Naive thymus-derived CD8-positive, alpha-beta T cell (primary cell): ENCODE measurements at places on chromosomes 1 and 21.
A peak's percentile ranks its signal among the peaks of the same experiment; 100 is the strongest.

DNA sequence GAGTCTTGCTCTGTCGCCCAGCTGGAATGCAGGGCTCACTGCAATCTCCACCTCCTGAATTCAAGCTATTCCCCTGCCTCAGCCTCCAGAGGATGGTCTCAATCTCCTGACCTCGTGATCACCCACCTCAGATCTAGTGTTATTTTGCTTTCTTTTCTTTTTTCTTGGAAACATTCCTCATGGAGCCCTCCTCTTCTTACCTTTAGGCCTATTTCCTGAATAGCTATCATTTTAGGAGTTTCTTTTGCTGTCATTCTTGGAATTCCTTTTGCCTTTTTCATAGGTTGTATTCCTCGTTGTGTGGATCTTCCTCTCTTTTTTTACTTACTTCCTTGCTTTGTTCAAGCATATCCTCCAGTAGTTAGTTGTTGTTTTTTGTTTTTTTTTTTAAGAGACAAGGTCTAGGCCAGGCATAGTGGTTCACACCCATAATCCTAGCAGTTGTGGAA, 173.8 kb downstream of the RASAL2 start:
- DNase-seq: no peak

DNA sequence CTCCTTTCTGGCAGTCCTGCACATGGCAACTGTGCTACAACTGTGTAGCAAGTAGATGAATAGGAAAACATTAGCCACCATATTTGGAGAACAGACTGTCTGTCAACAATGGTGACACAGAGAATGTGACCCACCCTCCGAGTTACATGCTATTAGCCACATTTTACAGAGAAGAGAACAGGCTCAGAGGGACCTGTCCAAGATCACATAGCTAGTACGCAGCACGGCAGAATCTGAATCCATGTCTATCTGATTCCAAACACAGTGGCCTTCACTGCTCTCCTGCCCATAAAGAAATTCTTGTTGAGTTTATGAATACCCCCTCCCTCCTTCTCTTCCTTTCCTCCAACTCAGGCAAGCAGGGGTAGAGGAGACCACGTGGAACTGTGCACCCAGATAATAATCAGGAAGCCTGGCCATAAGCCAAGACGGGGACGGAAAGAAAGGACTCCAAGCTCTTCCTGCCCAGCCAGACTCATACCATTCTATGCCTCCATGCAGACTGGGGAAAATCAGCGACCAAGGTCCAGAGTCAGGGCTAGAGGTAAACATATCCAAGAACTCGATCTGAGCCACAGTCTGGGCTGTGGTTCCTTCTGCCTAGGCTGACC, 78.8 kb downstream of the TRABD2B start:
- DNase-seq: no peak

GRCh38 chr1:204623894-204624361, 61.6 kb downstream of the LRRN2 start:
- DNase-seq: peak; percentile 10

- DNase-seq: no peak
Measured at GRCh38 chr1:9785406-9785805, 38.4 kb downstream of the CLSTN1 start.

- no peak for DNase-seq
Measured at GRCh38 chr1:201370500-201370899, 7.0 kb downstream of the TNNT2 start.

- DNase-seq: no peak
Measured at GRCh38 chr1:25724201-25724600, 75.8 kb upstream of the SELENON start.

GRCh38 chr1:162918151-162918754, 57.3 kb upstream of the CCDC190 start:
- no peak for DNase-seq

- DNase-seq: no peak
Measured at GRCh38 chr1:91513160-91513559, 12.5 kb downstream of the CDC7 start.

- no peak for DNase-seq
Measured at GRCh38 chr1:192844360-192844759, 35.5 kb downstream of the RGS2 start.

GRCh38 chr1:119504831-119505230, 2.2 kb upstream of the HSD3B1 start:
- no peak for DNase-seq

GRCh38 chr21:39657091-39657689, 44.5 kb downstream of the B3GALT5 start:
- DNase-seq: no peak

GRCh38 chr21:46171996-46172862, 12.0 kb downstream of the SPATC1L start:
- no peak for DNase-seq

DNA sequence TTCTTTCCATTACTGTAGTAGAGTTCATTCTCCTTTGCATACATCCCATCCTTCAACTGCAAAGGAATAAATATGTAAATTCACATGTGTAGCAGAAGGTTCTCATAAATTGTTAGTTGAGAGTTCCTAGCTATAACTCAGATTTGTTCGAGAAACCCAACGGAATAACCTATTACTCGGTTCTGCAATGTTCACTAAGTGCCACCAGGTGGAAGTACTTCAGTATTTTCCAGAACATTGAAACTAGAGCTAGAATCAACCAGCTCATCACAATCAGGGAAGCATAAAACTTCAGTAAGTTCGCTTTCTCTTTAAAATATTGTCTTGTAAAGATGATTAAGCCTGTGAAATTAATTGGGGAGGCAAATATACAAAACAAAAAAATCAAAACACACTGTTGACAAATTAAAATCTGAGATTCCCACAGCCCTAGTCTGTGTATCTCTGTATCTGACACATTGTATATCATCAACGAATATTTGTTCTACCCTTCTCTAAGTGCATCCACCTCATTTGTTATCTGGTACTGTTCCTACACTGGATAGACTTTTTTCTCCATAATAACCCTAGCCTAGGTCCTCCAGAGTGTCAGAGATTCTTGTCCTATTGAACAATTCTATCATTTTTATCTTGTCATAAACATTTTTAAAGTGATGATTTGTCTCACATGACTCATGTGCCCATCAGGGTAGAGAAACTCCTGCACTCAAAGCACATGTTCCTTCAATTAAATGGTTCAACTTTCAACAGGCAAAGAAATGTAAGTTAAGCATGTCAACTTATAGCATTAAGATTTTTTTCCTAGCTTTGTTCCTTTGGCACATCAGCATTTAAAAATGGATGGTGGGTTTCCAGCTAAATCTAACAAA, 31.9 kb downstream of the MROH9 start:
- no peak for DNase-seq

DNA sequence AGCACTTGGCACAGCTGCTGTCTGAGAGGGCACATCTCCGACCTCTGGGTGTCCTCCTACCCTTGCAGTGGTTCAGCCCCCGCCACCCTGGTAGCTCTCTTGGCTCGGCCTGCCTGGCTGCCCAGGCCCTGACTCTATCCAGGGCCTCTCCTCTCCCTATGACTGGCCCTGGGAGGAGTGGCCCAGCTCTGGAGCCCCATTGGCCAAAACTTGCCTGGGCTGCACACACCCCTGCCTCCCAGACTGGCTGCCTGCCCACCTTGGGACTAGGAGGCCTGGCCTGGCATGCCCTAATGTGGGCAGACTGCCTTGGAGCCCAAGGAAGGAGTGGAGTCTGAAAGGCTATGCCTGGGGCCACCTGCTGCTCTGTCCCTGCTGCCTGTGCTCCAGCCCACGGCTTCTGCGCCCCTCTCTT, 33.6 kb downstream of the ACOT11 start:
- no peak for DNase-seq

- DNase-seq: no peak
Measured at GRCh38 chr1:184493987-184494388, 107.2 kb downstream of the C1orf21 start.

DNA sequence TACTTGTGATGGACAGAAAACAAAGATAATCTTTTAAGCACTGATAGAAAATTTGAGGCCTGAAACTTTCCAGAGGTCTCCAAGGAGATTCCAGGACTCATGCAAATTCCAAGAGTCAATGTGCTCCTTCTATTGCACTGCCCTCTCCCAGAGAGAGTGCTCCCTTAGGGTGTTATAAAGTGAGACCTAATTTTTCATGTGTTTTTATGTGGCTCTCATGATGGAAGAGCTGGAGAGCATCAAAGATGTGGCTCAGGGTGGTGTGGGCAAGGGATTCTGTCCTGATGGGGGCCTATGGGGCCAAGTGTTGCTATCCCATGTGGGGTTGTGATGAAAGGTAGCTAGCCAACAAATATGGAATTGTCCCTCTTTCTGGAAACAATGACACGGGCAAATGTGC, 101.3 kb downstream of the PRRX1 start:
- no peak for DNase-seq

- no peak for DNase-seq
Measured at GRCh38 chr1:176118985-176119384, 88.1 kb downstream of the COP1 start.

DNA sequence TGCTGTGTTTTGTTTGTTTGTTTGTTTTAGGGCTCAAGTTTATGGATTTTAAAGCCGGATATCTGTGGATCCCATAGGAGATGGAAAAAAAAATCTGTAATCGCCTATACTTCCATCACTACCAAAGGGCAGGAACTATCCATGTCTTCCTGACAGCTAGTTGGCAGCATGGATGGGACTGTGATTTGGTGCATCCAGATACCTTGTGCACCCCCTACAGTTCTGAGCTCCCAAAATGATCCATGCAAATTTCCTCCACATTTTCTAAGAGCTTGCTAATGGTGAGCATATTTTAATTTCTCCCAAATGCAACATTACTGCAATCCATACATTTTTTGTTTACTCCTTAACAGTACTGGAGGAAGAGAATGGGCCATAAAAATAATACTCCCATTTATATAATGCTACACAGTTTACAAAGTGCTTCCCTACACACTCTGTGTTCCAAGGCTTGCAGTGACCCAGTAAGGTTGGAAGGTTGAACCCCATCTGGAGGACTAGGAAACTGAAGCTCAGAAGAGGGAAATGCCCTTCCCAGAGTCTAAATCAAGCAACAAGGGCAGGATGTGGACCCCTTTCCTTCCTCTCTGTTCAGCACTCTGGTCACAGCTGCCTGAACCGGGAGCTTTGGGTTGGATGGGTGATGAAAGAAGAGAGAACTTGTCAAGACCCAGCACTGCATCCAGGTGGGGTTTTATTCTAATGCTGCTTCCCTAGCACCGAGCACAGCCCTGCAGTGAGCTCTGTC, 48.0 kb downstream of the CAPN8 start:
- no peak for DNase-seq

GRCh38 chr1:165467706-165468105, 22.8 kb upstream of the RXRG start:
- no peak for DNase-seq

DNA sequence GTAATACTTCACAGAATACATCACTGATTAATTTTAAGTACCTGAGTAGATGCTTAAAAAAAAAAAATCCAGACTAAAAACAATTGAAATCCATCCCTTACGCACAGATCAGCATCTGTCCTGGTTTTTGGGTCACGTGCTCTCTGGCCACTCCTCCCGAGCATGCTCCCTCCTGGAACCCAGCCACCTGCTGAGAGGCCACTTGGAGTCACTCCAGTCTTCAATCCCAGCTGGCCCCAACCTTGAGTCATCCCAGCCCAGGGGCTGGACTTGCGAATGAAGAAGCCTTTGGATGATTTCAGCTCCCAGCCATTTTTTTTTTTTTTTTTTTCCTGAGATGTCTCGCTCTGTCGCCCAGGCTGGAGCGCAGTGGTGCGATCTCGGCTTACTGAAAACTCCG, 8.9 kb downstream of the MAP1LC3C start:
- DNase-seq: no peak
